ENCODE measurements at places on chromosomes 2 and 18.

- no peak for DNase-seq
Observed at GRCh38 chr2:105237045-105237765, 4.3 kb upstream of the GPR45 start.

- DNase-seq: no peak
Observed at GRCh38 chr2:188875104-188875503, 99.1 kb upstream of the COL3A1 start.

- DNase-seq: no peak
Observed at GRCh38 chr18:35122586-35123224, 81.5 kb downstream of the MAPRE2 start.

DNA sequence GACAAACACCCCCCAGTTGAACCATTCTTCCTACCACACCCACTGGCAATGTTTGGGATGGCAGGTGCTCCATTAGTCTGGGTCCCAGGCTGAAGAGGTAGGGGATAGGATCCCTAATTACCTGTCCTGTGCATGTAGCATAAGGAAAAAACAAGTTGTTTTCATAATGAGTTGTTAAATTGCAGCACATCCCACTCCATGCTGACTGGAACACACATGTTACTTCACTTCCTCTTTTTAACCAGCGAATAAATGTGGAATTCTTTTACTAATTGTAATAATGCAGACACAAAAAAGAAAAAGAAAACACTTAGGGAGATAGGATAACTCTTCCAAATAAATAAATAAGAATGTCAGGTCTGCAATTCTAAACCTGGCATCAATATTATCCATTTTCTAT lies 11.8 kb upstream of the CBLN2 start:
- no peak for DNase-seq

DNA sequence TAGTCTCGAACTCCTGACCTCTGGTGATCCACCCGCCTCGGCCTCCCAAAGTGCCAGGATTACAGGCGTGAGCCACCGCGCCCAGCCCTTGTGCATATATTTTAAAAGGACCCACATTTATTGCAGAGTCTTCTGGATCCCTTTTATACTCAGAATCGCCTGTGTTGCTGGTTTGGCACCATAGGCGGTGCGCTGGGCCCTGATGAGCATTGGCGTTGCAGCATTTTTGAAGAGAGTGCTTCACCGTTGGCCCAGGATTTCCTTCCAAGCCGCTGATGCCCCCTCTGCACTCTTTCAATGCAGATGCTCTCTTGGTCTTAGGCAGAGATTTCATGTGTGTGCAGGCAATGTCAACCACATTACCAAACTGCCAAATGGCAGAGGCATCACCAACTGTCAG lies 13.5 kb upstream of the TFCP2L1 start:
- no peak for DNase-seq

DNA sequence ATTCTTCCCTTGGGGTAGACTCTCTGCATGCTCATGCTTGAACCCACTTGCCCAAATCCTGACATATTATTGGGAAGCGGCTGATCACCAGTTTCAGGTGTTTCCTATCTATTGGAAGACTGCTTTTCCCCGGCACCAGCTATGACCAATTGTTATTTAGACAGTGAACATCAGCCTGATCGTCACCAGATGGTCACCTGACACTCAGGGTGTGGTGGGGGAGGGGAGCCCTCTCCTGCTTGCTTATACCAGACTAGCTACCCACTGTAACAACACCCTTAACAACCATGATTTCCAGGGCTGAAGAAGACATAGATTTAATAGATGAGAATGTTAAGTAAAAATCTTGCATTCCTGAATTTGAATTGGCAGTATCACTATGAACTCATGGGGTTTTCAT lies 44.3 kb downstream of the RBM43 start:
- DNase-seq: no peak

GRCh38 chr2:48272199-48272598 lies 257.8 kb upstream of the STON1 start:
- DNase-seq: no peak

- no peak for DNase-seq
Observed at GRCh38 chr2:73937103-73937885, 10.6 kb downstream of the DGUOK start.

GRCh38 chr2:144426981-144427479 lies 92.9 kb downstream of the ZEB2 start:
- no peak for DNase-seq

GRCh38 chr2:202307690-202308089 lies 42.1 kb downstream of the NOP58 start:
- no peak for DNase-seq

DNA sequence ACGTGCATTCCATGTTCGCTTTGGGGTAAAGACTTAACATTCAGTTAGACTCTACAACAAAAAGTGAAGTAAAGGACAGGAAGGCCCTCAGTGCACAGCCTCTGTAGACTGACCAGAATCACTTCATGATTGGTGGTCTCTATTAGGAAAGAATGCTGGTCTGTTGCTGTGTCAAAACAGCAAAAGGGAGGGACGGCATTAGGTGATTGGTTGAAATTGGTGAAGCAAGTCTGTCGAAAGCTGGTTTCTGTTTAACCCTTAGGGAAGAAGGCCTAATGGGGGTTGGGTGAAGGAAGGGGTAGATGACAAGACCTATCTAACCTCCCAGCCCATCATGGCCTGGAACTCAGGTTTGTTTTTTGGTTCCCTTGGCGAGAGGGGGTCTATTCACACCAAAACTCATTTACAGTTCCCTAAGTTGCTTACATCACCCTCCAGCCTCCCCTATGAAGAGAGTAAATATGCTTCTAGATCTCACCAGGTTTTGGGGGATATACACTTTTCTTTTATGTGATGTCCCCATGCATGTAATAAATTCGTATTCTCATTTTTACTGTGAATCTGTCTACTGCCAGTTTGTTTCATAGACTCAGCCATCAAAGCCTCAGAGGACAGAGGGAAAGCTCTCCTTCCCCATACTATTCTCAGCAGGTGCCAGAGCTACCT lies 65.6 kb downstream of the TMEM17 start:
- no peak for DNase-seq

DNA sequence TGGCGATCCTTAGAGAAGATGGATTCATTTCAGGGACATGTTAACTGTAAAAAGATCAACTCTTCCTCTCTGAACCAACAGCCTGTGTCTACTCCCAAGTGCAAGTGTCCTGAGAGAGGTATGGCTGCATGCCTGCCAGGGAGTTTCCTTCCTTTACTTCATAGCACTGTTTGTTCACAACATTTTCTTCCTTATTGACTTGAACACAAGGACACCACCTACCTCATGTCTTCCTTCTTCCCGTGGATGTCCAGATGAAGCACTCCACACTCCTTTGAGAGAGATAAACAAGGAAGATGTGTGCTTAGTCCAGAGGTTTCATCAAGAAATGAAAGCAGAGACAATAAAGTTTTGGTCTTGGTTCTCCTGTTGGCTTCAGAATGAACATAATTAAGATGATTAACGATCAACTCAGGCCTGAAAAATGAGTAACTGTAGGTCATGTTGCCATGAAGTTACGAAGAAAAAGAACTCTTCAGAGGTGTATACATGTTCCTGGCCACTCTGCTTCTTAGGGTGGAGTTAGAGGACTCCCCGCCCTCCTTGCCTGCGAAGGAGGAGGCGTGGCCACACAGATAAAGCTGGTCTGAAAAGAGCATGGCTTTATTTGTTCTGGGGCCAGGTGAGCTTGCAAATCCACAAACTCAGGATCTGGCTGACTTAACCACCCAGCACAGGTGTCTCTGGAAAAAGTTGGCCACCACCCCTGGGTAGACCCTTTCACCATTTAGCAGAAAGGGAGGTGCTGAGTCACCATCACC lies 155.0 kb upstream of the KCTD1 start:
- no peak for DNase-seq

DNA sequence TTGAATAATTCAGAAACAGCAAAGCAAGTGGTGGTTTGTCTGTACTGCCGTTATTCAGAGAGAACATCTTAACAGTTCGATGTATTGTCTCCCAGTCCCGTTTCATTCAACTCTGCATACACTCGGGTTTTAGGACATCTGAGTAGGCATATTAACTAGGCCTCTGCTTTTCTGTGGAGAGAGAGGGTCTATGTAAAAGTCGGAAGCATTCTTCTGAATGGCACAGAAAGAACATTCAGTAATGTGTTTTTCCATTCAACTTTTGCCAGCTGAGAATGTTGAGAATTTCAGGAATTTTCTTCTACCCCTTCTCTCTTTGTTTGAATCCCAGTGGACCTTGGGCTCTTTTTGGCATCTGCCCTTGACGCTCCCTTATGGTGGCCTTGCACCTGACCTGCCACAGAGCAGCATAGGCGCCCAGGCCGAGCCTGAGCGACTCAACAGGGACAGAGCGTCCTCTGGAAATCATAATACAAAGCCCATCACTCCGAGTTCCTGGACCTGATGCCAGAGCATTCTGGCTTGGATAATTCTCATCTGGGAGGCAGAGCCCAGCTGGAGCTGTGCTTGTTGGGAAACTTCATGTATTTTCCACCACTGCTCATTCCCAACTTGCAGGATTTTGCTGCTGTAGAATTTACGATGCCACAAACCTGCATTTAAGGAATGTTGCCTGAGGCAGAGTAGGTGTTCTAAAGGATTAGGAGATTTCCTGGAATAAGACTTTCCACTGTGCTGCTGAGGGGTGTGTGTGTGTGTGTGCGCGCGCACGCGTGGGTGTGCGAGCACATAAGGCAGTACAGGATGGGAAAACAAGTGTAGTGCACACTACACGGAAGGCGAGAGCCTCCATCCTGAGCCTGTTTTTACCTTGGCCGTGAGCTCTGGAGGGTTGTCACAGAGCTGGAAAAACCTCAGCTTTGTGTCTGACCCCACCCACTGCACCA lies 77.2 kb upstream of the TXNDC2 start:
- DNase-seq: no peak

- DNase-seq: no peak
Observed at GRCh38 chr2:81324046-81324445, 1019.5 kb upstream of the LRRTM1 start.

DNA sequence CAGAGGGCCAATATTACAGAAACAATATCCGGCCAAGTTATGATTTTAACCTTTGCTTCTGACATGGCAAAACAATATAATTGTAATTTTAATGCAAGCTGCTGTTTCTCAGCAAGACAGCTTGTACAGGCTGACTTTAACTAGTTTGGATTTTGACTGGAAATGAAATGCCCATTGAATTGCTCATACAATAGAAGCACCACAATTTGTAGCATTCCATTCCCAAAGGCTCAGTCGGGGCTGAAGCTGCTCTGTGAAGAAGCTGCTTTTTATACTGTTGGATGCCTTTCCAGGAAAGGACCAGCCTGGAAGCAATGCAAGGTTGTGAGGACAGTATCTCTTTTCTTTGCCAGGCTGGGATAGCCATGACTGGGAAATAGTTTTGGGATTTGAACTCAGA lies 677.0 kb upstream of the FANCL start:
- DNase-seq: no peak

DNA sequence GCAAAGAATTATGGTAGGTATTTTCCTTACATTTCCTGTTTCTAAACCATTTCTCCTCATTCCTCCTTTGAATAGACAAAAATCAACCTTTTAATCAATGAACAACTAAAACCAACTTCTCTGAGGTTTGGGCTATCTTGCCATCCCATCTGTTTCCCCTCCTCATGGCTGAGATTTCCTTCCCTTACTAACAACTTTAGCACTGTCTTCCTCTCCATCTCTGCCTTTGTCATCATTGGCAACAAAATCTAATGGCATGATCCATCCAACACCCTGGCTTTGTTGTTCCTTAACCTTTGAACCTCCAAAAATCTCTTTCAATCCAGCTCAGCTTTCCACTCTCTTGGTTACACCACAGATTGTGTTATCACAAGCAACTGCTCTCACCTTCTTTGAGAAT lies 95.3 kb upstream of the FAM136A start:
- no peak for DNase-seq

GRCh38 chr2:226184940-226185615 lies 614.5 kb downstream of the IRS1 start:
- no peak for DNase-seq

GRCh38 chr18:48757367-48757766 lies 193.4 kb downstream of the SMAD7 start:
- DNase-seq: no peak

DNA sequence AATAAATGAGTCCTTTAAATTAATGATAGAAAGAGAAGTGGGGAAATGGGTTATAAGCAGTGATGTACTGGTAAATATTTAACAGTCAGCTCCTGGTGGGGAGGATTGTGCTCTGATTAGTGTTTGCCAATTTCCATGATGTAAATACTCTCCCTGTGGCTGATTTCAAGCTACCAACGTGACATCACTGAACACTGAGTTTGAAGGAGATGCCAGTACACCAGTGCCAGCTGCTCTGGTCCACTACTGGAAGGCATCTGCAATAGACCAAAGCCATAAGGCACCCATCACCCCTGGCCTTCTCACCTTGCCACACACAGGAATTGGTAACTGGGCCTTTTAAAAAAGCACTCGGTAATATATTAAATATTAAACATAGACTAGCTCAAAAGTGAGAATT lies 77.7 kb downstream of the TGOLN2 start:
- no peak for DNase-seq

DNA sequence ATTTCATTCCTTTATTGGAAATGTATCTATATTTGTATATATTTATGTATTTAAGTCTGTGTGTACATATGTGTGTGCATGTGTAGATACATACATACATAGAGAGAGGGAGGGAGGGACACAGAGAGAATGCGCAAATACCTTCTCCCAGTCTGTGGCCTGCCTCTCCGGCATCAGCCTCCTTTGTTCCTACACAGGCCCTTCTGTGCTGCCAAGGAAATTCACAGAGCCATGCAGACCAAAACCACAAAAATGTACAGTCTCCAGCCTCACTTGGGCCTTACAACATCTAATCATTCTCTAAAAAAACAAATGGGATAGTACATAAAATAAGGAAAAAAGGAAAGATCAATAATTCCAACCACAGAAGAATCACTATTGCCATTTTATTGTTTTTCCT lies 8.8 kb upstream of the CRACDL start:
- no peak for DNase-seq

DNA sequence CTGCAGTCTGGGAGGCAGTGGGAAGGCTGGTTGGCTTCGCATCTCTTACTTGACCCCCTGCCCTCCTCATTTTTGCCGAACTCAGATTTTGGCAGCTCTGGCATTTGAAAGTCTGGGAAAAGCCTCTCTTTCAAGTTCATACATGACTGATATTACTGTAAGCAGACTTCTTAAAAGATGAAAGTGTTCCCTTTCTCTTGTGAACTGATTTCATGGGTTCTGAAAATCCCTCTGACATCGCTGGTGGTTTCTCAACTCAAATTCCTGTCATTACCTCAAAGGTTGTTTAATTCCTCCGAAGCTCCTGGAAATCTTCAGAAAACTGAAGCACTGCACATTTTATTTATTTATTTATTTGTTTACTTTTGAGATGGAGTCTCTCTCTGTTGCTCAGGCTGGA lies 16.9 kb upstream of the SLC38A11 start:
- DNase-seq: no peak

- DNase-seq: no peak
Observed at GRCh38 chr2:42895791-42896135, 103.4 kb upstream of the HAAO start.

- DNase-seq: no peak
Observed at GRCh38 chr2:169200756-169201155, 131.4 kb downstream of the DHRS9 start.

GRCh38 chr18:46877329-46877987 lies 39.8 kb downstream of the PIAS2 start:
- no peak for DNase-seq

Data from stimulated activated naive CD4-positive, alpha-beta T cell treated with Interleukin-2 at 50 U/mL for 16 hours (primary cell).